Stimulated activated CD8-positive, alpha-beta memory T cell treated with anti-CD3 and anti-CD28 coated beads, Interleukin-7, amount 100 ng/mL, for 1 hour (primary cell): ENCODE measurements at places on chromosomes 3 and 15.

DNA sequence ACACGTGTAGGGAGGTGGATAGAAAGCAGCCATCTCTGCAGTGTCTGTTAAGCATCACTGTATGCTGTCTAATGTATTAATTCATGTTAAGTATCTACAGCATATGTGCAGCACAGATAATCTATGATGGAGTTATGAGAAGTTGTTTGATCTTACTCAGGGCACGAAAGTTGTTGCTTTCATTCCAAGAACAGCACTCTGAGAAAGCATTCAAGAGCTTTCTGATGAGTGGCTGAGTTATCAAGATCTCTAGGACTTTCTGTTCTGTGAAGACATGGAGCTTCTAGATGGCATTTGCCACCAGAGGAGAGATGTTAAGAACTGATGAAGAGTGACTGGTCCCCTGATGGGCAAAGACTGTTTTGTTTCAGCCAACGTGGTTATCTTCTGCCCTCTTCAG, 22.6 kb upstream of the TPRG1 start:
- DNase-seq: no peak

GRCh38 chr3:30666572-30667279, 60.3 kb downstream of the TGFBR2 start:
- no peak for DNase-seq

DNA sequence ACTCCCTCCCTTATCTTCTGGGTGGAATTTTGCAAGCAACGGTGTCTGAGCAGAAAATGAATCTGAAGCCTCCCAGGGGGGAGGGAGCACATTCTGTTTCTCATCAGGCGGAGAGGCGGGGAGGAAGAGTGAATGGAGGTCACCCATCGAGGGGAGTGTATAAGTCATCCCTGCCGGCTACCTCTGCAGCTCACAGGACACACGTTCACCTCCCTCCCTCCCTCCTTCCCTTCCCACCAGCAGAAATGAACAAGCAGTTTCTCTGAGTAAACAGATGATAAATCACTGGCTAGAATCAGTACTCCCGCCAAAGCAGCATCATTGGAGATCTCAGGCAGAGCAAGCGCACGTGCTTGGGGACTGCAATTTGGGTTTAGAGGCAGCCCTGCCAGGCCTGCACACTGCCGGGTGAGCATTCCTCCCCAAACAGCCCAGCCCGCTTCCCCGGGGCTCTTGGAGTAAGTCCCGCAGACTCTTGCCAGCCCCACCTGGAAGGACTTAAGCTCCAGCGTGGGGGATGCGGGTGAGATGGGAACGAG, 38.3 kb downstream of the CPN2 start:
- DNase-seq: no peak

- DNase-seq: no peak
Measured at GRCh38 chr3:14879211-14879874, 60.6 kb downstream of the FGD5 start.

GRCh38 chr3:171189394-171190080, 163.0 kb upstream of the SLC2A2 start:
- no peak for DNase-seq

DNA sequence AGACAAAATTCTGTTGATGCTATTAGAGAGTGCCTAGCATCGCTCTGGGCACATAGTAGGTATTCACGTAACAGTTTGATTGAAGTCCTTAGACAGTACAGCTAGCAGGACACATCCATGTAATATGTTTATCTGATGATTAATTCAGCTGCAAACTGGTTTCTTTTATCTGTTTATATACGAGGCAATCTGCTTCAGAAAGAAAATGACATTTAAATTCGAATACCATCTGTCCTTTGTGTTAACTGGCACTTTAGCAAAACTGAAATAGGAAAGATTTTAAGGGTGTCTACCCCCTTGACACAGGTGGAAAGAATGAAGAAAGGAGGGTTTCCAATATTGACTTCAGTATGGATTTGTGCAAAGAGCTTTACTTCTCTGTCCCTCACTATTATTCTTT, 192.5 kb downstream of the MFSD1 start:
- DNase-seq: no peak

- DNase-seq: no peak
Measured at GRCh38 chr3:123540285-123540684, 44.6 kb downstream of the HACD2 start.

GRCh38 chr15:55319537-55320237, 665 bp downstream of the PIGB start:
- DNase-seq: no peak

DNA sequence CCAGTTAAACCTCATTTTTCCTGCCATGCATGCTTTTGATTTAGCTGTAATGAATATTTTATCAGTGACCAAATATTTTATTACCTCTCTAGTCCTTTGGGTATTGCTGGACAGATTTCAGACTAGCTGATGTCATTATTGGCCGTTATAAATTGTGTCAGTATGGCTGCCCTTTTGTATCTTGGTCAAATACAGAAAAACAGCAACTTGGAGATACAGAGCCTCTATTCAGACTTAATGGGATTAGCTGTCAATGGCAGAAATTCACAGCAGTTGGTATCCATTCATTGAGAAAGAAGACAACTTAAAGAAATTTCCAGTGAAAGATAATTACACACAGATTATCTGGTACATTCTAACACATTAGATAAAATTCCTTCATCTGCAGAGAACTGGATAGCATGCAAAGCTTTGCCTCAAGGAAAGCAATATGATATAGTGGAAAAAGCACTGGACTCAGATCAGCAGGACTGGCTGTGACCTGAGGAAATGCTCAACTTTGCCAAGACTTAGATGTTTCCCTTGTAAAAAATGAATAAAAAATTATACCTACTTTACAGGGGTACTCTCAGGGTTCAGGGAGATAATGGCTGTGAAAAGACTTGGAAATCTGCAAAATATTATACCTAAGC, 20.8 kb downstream of the COL6A6 start:
- DNase-seq: no peak

DNA sequence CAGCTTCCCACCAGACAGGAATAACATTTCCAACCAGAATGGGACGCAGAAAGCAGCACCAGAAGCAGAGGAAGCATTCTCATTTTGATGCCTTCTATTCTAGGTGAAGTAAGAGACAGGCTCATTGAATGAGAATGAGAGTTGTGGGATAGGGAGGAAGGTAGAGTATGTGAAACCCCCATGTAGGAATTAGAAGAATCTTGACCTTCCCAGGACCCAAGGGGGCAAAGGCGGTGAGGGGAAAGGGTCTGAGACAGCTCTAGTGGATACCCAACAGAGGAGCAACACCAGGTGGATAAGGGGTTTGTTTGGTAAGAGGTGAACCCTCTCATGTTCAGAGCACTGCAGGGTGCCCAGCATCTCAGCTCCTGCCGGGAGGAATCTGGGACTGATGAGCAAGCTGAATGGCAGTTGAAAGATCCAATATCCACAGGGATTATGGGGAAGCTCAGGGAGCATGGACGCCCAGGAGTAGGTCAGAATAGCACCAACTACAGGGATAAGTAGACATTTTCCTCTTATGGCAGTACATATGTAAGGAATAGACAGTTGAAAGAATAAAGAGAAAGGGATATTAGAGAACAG, 77.0 kb downstream of the PLCL2 start:
- no peak for DNase-seq

- DNase-seq: no peak
Measured at GRCh38 chr15:95937128-95937528, 393.4 kb upstream of the NR2F2 start.

GRCh38 chr3:142226474-142226873, 1.1 kb upstream of the GK5 start:
- no peak for DNase-seq

GRCh38 chr3:35651851-35652250, 12.5 kb downstream of the ARPP21 start:
- DNase-seq: no peak

- no peak for DNase-seq
Measured at GRCh38 chr15:101176625-101177024, 75.2 kb downstream of the CHSY1 start.

- DNase-seq: no peak
Measured at GRCh38 chr15:51678096-51678495, 3.2 kb upstream of the SCG3 start.

DNA sequence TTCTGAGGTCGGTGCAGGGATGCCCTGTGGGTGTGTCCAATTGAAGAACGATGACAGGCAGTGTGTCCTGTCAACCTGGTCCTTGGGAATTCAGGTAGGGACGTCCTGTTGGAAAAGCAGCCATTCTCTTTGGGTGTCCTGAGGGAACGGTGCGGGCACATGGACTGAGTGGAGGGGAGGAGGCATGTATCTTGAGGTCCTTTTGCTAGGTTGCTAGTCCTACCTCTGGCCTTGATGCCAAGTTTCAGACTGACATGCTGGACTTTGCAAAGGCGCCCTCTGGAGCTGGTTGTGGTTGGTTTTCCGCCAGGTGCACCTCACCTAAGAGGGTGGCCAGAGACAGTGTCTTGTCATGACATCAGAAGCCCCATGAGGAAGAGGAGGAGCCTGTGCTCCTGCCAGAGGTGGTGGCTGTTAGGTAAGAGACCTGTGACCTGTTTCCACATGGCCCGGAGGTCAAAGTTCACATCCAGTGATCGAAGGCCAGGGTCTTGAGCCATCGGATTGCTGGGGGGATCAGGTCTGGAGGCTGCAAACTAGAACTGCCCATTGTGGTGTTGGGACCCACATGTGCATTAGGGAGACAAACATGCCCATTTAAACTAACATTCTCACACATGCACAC, 106.3 kb downstream of the SNRPN start:
- no peak for DNase-seq

- no peak for DNase-seq
Measured at GRCh38 chr3:129006864-129007263, 5.8 kb downstream of the EFCC1 start.
